Umbilical cord (tissue), 2 donors: ENCODE measurements at places on chromosomes 3 and 15.
A peak's percentile ranks its signal among the peaks of the same experiment; 100 is the strongest.

GRCh38 chr3:138498991-138499390 is 64.6 kb downstream of the ESYT3 start:
- DNase-seq, result no peak

DNA sequence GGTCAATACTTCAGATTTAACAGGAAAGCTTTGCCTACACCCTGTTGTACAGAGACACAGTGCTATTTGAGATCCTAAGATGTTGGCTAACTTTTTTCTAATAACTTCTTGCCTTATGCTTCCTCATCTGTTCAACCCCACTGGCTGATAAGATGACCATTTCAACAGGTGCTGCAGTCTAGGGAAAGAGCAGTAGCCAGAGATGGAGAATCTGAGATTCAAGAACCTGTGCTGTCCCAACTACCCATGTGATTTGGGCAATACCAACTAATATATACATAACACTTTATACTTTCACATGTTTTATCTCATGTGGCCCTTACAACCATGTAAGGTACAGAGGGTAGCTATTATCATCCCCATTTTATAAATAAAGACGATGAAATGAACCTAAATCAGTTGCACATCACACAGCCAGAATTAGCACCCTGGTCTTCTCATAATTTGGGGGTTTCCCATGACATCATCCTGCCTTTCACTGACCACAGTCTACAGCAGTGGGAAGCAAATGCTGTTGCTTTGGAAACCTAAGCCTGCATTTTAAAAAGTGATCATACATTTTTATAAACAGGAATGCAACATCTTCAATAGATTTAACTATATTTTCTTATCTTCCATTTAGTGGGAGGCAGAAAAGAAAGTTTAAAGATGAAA is 9.7 kb downstream of the TTC23 start:
- DNase-seq, result no peak

DNA sequence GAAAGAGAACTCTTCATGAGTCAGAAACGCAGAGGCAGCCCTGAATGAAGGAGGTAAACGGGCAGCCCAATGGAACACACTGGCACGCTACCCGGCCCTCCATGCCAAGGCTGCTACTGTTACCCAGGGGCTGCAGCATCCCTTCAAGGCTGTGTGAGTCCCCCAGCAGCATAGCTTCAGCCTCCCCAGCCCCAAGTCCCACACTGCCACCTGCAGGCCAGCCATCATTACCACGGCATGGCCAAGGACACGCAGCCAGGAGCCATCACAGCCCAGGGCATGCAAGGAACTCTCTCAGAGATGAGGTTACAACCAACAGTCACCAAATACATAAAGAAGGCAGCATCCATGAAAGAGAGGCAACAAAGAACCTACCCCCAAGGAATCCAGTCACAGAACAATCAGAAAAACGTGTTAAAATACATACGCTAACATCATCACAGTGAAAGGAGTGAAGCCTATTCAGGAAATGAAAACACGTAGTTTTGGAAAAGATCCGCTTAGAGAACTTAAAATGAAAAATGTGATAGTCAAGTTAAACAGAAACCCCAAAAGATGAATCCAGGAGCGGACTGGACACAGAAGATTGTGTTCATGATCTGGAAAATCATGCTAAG is 22.4 kb downstream of the PLA2G4F start:
- DNase-seq, result no peak

DNA sequence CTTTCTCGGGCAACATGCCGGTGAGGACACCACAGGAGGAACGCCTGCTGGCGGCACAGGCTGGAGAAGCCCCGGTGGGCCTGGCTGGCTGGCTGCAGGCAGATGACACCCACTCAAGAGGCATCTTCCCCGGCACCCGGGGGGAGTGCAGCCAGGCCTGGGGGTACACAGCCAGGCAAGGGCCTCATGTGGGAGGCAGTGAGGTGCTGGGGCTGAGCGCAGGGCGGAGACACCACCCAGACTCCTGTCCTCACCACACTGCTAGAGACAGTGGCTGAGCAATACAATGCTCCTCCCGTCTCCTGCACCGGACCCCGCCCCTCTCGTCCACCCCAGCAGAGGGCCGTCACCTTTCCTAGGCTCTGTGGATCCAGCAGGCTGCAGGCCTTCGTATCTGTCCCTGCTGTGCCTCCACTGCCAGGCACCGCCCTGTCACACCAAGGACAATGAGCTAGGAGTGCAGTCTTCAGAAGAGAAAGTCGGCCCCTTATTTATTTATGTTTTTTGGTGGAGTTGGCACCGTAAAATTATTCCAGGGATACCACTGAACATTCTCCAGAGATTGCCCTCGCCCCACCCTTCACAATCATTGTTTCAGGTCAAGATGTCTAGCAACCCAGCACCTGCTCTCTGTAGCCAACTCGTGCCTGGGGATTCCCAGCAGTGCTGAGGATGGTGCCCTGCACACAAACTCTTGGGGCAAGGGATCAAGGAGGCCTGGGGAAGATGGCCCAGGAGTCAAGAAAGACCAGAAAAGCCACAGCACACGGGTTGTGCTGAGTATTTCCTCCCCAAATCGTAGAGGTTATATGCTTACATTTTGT is 129.1 kb downstream of the ATP10A start:
- DNase-seq, result no peak

GRCh38 chr15:85531083-85531482 is 150.7 kb downstream of the AKAP13 start:
- peak; percentile 39 for DNase-seq

DNA sequence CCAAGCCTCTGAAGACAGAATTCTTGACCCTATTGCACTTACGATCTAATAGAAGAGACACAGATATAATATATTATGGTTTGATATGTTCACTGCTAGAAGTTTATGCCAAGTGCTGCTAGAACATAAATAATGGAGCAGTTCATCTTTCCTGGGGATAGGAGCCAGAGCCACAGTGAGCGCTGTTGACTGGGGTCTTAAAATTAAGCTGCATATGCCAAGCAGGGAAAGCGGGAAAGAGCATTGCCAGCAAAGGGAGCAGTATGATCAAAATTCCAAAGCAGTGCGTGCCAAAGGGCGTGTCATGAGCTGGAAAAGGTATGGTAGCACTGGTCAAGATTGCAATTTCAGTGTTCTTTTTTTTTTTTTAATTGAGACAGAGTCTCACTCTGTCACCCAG is 49.1 kb upstream of the ABHD2 start:
- DNase-seq, result peak; percentile 29
